ENCODE measurements at places on chromosomes 2 and 18. TPM values are rescaled to one million over a fixed set of nuclear protein-coding genes. Genes with fewer than 3 reads are reported as not detected.

GRCh38 chr18:37714691-37715090, 149.1 kb upstream of the CELF4 start:
- no peak for DNase-seq
- no peaks in the 10 kb centered on the region for H3K4me1 ChIP-seq
- H3K36me3 ChIP-seq, result no peaks in the 10 kb centered on the region
- H3K27ac ChIP-seq, result no peak overlapping the region

TUBA4B gene
- not detected for total RNA-seq

DNA sequence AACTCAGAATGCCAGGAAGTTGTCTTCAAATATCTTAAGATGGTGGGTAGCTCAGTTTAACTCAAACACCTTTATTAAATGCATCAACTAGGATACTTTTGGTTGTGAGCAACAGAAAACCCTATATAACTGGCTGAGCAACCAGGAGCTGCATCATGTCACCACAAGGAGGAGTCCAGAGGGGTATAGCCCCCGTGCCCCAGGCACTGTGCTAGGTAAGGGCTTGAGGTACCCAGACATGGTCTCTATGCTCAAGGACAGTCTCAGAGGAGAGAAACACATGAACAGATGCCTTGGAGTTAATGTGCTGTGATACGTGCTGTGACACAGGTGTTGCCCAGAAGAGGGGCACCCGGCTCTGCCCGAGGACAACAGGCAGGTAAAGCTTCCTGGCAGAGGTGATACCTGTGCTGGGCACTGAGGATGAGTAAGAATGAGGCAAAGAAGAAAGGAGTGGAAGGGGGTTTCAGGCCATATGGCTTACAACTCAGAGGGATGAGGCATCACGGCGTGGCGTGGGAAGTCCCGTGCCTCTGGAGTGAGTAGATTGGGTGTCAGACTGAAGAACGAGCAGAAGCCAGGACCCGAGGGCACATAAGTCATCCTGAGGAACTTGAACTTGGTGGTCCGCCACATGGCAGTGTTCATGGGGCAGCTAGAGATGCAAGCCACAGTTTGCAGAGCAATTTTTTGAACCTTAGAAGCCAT, 32.0 kb upstream of the CAB39 start:
- peaks cover 30% of the 10 kb centered on the region for H3K4me1 ChIP-seq
- H3K36me3 ChIP-seq, result peaks cover 3% of the 10 kb centered on the region
- no peaks in the 10 kb centered on the region for H3K27me3 ChIP-seq
- peak; percentile 72 for DNase-seq
- H3K27ac ChIP-seq, result peak overlapping the region; percentile 25
- no peak overlapping the region for H3K4me3 ChIP-seq

TRIM43 gene
- total RNA-seq, result not detected

DNA sequence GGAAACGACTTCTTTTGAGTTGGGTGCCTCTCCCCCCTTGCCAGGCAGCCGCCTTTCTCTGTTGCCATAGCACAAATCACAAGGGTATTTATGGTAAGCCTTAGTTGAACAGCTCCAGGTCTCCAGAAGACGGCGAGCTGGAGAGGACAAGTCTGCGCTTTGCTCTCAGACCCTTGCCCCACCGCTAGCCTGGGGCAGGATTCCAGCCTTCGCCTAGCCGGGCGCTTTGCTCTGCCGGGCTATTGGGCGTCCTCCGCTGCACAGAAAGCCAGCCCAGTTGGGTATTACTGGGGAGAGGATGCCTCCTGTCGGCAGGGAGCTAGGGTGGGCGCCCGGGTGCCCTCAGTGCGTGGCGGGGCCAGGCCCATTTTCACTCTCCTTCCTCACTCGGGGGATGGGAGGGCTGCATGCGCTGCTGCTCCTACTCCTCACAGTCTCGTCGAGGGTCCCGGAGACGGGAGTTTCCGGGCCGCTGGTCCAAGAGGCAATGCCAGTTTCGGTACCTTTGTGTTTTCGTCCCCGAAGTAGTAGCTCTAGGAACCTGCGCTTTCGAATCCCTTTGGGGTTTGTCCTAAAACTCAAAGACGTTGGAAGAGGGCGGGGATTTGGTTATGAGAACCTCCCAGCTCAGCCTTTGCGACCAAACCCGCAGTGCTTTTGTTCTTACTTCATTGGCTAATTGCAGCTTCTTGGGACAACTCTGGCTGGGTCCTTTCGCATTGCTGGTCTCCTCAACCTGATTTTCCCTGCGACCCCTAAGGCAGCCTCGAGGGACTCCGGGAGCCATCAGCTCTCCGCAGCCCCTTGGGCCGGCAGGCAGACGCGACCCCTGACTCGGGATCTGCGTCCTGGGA, 3.6 kb upstream of the DLX2 start:
- H3K4me1 ChIP-seq, result peaks cover 56% of the 10 kb centered on the region
- H3K27ac ChIP-seq, result no peak overlapping the region
- H3K36me3 ChIP-seq, result no peaks in the 10 kb centered on the region
- DNase-seq, result peak; percentile 68

RRM2 gene
- 514 TPM for total RNA-seq

- H3K4me3 ChIP-seq, result no peak overlapping the region
- no peak for DNase-seq
- no peaks in the 10 kb centered on the region for H3K27me3 ChIP-seq
- H3K4me1 ChIP-seq, result no peaks in the 10 kb centered on the region
- H3K27ac ChIP-seq, result no peak overlapping the region
- H3K36me3 ChIP-seq, result no peaks in the 10 kb centered on the region
These were observed 1323.5 kb upstream of the TMEFF2 start for GRCh38 chr2:193518041-193518817.

DNA sequence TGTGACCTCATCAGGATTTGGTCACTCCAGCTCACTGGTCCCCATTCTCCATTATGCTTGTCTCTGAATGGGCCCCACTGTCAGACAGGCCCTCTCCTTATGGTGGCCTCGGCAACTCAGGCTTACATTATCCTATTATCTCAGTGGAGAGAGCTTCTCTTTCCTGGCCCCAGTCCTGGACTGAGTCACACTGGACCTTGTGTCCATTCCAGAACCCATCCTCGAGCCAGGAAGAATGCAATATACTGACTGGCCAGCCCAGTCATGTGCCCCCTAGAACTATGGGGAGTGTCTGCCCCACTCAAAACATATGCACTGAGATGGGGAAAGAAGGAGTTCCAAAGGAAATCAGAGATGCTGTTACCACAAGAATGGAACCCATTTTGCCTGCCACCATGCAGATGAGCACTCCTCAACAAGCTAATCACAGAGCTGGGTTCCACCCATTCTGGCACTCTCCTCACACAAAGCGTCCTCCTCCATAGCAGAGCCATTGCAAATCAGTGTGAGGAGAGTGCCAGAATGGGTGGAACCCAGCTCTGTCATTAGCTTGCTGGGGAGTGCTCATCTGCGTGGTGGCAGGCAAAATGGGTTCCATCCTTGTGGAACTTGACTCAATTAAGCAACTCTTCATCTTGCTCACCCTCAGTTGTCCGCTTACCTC, 71.9 kb downstream of the CHRNA1 start:
- H3K27ac ChIP-seq, result no peak overlapping the region
- no peak for DNase-seq
- H3K4me1 ChIP-seq, result peaks cover 4% of the 10 kb centered on the region
- H3K4me3 ChIP-seq, result no peak overlapping the region
- no peaks in the 10 kb centered on the region for H3K27me3 ChIP-seq
- H3K36me3 ChIP-seq, result no peaks in the 10 kb centered on the region

GRCh38 chr18:51383116-51383515, 185.6 kb upstream of the MEX3C start:
- H3K27ac ChIP-seq, result no peak overlapping the region
- H3K36me3 ChIP-seq, result no peaks in the 10 kb centered on the region
- no peak overlapping the region for H3K4me3 ChIP-seq
- H3K4me1 ChIP-seq, result no peaks in the 10 kb centered on the region
- DNase-seq, result no peak
- peaks cover 3% of the 10 kb centered on the region for H3K27me3 ChIP-seq

MBP gene
- 36.6 TPM for total RNA-seq

- no peaks in the 10 kb centered on the region for H3K4me1 ChIP-seq
- no peak for DNase-seq
- H3K27ac ChIP-seq, result no peak overlapping the region
- no peaks in the 10 kb centered on the region for H3K36me3 ChIP-seq
- H3K4me3 ChIP-seq, result no peak overlapping the region
These were observed 14.7 kb upstream of the FAM237A start for GRCh38 chr2:206627632-206628031.

RAB6C gene
- not detected for total RNA-seq

UGT1A4 gene
- total RNA-seq, result not detected

DNA sequence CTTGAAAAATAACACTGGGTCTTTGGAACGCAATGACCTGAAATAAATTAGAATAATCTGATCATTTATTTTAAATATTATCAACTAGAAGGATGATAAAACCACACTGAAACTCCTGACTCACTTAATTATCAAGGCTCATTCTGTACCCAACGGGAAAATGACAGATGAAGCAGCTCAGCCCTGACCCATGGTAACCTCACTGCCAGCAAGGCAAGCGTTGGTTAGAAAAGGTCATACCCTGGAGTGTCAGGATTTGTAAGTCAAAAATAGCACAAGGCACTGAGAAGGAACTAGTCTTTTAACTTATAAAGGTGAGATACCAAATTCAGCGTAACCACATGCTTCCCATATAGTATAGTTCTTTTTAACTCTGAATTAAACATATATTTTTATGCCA, 277.5 kb downstream of the ETAA1 start:
- no peaks in the 10 kb centered on the region for H3K4me1 ChIP-seq
- H3K4me3 ChIP-seq, result no peak overlapping the region
- H3K36me3 ChIP-seq, result no peaks in the 10 kb centered on the region
- no peak overlapping the region for H3K27ac ChIP-seq
- H3K27me3 ChIP-seq, result no peaks in the 10 kb centered on the region
- no peak for DNase-seq

GRCh38 chr2:216606551-216607276, 26.5 kb upstream of the IGFBP2 start:
- no peaks in the 10 kb centered on the region for H3K36me3 ChIP-seq
- H3K4me3 ChIP-seq, result peak overlapping the region; percentile 75
- H3K4me1 ChIP-seq, result peaks cover 12% of the 10 kb centered on the region

DNA sequence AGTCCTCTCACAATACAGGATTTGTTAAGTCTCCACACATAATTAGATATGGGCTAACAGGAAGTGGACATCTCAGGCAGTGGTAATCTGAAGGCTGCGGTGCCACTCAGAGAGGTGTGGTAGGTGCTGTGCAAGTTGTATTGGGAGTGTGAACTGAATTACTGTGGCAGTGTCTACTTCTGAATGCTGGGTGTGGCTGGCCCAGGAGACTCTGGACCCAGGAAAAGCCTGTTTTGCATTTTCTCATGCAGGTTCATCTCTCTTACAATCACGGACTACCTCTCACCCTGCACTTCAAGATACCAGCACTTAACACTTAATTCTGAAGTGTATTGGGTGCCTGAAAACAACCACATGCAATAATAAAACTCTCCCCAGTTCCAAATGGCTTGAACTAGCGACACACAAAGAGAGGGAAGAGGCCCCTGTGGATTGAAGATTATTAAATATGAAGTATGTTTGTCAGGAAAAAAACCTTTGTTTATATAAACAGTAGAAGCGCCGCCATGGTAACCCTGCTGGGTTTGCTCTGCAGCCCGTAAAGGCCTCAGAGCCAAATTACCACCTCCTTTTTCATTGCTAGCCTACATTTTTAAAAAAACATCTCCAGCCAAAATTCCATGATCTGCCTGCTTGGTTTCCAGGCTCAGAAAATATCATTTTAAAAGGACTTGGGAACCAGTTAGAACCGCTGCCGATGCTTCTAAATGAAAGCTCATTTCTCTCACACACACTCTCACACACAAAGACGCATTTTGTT, 77.5 kb downstream of the GFPT1 start:
- peaks cover 2% of the 10 kb centered on the region for H3K4me1 ChIP-seq
- peaks cover 10% of the 10 kb centered on the region for H3K27me3 ChIP-seq
- no peak overlapping the region for H3K4me3 ChIP-seq
- no peak for DNase-seq
- H3K27ac ChIP-seq, result no peak overlapping the region

GRCh38 chr18:79529296-79529695, 133.6 kb downstream of the NFATC1 start:
- no peak overlapping the region for H3K4me3 ChIP-seq
- H3K27ac ChIP-seq, result no peak overlapping the region
- H3K27me3 ChIP-seq, result no peaks in the 10 kb centered on the region
- peaks cover 31% of the 10 kb centered on the region for H3K4me1 ChIP-seq
- peaks cover 25% of the 10 kb centered on the region for H3K36me3 ChIP-seq
- no peak for DNase-seq

DNA sequence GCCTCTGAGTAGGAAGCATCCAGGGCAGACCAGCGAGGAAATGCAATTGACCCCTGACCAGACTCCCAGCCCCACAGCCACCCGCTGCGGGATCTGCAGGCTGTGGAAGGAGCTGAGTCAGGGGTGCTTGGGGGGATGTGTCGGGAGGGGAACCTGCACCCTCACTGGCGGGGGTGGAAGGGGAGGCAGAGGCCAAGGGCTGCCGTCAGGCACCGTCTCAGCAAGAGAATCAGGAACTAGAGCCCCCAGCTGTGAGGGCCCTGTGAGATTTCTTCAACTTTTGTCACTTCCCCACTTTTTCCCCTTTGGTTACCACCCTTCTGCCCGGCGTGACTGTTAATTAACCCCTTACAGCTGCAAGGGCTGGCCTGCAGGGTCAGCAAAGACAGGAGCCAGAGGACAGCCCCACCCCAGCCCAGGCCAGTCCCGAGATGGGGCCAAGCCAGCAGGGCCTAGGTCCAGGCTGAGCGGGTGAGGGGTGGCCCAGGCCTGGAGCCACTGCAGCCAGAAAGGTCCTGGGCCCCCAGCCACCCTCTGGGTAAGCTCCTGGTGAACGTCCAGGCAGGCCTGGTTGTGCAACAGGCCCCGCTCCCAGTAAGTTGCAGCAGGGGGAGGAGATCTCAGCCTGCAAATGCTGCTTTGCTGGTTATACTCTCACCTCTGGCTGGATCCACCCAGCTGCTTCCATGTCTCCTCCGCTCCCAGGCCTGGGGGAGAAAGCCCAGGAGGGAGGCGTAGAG, 147.0 kb upstream of the ID2 start:
- DNase-seq, result no peak
- peaks cover 21% of the 10 kb centered on the region for H3K4me1 ChIP-seq
- no peaks in the 10 kb centered on the region for H3K27me3 ChIP-seq
- H3K27ac ChIP-seq, result no peak overlapping the region
- no peaks in the 10 kb centered on the region for H3K36me3 ChIP-seq

DNA sequence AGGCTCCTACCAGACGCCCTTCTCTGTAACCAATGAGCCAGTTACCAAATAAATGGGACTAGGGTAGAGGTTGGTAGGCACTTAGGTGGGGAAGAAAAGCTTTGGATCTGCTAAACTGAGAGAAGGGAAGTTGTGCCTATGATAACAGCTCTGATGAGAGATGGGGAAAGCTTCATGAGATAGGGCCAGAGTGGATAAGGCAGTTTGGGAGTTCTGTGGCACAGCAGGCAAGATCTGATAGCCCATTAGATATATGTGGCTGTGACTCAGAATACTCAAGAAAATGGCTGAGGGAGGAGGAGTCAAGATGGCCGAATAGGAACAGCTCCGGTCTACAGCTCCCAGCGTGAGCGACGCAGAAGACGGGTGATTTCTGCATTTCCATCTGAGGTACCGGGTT, 99.8 kb downstream of the PDE11A start:
- no peak overlapping the region for H3K4me3 ChIP-seq
- no peak for DNase-seq
- H3K36me3 ChIP-seq, result no peaks in the 10 kb centered on the region
- H3K27me3 ChIP-seq, result peaks cover 7% of the 10 kb centered on the region
